ENCODE measurements at places on chromosomes 11 and 22.

GRCh38 chr11:127003260-127003981 lies 2.9 kb upstream of the KIRREL3 start:
- DNase-seq: no peak

GRCh38 chr22:42190274-42190673 lies 59.7 kb upstream of the CYP2D6 start:
- no peak for DNase-seq

DNA sequence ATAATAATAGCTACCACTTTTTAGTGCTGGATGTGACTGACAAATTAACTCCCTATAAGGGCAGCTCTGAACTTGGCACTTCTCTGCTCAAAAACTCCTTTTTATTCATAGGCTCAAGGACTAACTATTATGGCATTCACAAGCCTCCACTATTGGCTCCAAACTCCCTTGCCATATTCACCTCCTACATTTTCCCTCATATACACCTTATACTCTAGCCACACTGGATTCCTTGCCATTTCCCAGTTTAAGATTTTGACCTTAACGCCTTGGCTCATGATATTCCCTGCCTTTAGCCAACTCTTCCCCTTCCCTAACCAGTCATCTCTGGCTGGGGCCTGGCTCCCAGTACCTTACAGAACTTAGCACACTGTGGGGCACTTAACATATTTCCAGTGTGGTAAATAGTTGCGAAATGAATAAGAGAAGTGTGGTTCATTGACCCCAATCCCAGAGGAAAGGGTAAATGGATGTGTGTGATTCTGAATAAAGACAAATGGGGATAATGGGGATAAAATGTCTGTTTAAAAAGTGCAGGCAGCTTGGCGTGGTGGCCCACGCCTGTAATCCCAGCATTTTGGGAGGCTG lies 40.0 kb upstream of the SORL1 start:
- DNase-seq: no peak

- DNase-seq: no peak
These were observed 23.0 kb downstream of the C22orf23 start for GRCh38 chr22:37930270-37930951.

- no peak for DNase-seq
These were observed 2.4 kb downstream of the MOB2 start for GRCh38 chr11:1484061-1484671.

- peak; percentile 10 for DNase-seq
These were observed 1.9 kb downstream of the KCNQ1 start for GRCh38 chr11:2446590-2447252.

DNA sequence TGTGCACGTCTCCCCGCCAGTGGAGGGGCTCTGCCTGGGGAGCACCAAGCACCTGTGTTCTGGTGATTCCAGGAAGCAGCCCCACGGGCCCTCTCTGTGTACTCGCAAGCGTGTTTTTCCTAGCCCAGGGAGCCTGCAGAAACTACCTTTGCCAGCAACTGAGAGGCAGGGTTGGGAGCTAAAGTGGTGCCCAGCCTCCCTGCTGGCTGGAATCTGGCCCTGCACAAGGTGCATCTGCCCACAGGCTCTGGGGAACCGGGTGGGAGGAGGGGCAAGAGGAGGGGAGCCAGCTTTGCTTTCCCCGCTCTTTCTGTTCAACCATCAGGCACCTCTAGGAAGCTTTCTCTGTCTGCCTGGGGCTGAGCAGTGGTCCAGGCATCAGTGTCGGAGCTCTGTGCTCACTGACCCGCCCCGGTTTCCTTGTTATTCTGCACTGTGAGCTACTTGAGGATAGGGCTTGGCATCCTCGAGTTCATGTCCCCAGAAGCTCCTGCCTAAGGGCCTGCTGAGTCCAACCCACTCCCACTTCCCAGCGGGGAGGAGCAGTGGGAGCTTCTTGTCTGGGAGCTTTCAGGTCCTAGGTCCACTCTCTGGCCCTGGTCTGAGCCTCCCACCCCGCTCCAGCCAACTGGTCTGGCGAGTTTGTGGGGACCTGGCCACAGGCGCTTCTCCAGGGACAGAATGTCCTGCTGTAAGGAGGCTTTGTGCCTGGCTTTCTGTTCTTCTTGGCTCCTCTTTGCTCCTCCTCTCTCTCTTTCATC lies 14.9 kb downstream of the DAGLA start:
- no peak for DNase-seq

DNA sequence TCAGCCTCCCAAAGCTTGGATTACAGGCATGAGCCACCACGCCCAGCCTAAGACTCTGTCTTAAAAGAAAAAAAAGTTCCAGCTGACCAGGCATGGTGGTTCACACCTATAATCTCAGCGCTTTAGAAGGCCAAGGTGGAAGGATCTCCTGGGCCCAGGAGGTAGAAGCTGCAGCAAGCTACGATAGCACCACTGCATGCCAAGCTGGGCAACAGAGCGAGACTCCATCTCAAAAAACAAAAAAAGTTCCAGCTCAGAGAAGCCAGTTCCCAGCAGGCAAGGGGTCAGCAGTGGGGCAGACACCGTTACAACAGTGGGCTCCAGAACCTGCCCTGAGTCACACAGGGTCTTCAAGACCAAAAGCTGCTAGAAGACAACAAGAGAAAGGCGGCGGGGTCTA lies 3.3 kb downstream of the TMEM184B start:
- DNase-seq: no peak

DNA sequence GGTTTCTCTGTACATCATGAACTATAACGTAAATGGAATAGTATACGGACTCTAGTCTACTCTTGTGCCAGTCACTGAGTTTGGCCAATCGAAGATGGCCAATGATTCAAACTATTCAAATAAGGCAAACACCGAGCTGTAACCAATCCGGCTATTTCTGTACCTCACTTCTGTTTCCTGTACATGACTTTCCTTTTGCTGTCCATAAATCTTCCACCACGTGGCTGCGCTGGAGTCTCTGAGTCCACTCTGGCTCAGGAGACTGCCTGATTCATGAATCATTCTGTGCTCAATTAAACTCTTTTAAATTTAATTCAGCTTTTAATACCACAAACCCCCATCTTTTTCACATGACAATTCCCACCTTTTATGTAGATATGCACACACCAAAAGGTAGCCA lies 1.5 kb upstream of the JAML start:
- no peak for DNase-seq

- no peak for DNase-seq
These were observed 82.1 kb downstream of the USP47 start for GRCh38 chr11:11923828-11924227.

DNA sequence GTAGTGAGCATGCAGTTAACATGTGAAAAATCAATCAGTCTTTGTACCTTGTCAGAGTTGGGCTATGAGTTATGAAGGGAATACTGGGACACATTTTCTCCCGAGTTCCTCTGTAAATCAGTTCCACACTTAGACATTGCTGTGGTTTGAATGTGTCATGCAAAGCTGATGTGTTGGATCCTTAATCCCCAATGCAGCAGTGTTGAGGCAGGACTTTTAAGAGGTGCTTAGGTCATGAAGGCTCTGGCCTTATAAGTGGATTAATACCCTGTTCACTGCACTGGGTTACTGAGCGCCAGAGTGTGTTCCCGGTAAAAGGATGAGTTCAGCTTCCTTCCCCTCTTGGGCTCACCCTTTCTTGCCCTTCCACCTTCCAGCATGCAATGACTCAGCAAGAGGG lies 742.1 kb upstream of the TENM4 start:
- DNase-seq: no peak

- DNase-seq: peak; percentile 90
These were observed 14.0 kb downstream of the RAC2 start for GRCh38 chr22:37229805-37230672.

GRCh38 chr22:38736257-38736570 lies 19.6 kb downstream of the SUN2 start:
- DNase-seq: no peak

GRCh38 chr11:912266-912665 lies 1.7 kb upstream of the CHID1 start:
- DNase-seq: no peak

GRCh38 chr11:7490054-7490453 lies 4.7 kb downstream of the OLFML1 start:
- no peak for DNase-seq

GRCh38 chr11:17352950-17353820 lies 1.6 kb downstream of the NCR3LG1 start:
- peak; percentile 21 for DNase-seq

DNA sequence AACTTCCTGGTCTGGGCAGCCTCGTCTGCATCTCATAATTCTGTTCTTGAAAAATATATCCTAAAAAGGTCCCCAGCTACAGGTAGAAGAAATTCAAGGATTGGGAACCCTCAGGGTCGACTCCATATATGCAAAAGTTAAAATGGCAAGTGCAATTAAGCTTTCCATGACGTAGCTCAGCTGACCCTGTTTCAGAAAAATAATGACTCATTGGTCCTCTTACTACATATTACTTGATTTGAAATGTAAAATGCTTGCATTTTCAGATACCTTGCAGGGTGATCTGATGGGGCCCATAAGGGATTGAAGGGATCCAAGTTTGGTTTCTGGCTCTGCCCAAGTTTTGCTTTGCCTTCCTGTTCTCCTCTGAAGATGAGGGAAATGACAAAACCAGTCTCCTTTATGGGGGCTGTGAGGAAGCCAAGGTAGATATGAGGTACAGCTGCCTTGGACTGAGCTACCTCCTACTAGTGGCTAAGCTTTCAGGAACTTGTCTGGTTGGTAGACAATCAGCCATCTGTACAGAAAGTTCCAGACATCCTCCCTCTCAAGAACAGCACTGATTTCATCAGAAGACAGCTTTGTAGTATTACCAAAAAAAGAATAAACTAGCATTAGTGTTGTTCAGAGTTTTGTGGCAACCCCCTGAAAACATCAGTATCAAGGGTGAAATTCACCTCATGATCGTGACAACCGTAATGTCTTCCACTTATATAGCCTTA lies 177.3 kb downstream of the DBX1 start:
- no peak for DNase-seq

GRCh38 chr11:41451011-41451410 lies 8.4 kb downstream of the LRRC4C start:
- no peak for DNase-seq

DNA sequence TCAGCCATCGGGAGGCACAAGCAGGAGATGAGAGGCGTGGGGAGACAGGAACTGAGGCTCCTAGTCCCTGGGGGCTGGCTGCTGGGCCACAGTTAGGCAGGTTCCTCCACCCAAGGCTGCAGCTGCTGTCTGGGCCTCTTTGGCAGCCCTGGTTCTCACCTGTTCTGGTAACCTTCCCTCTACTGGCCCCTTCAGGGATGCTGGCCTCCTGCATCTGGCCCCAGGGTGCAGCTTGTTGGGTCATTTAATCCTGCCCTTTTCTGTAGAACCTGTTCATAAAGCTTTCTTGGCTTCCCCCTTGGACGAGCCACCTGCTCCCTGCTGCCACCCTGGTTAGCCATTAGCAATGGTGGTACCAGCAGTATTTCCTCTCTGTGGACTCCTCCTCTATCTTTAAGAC lies 5.5 kb downstream of the USH1C start:
- DNase-seq: no peak

GRCh38 chr11:64443001-64443400 lies 84.0 kb downstream of the RPS6KA4 start:
- no peak for DNase-seq

GRCh38 chr11:111982019-111982464 lies 43.2 kb upstream of the DLAT start:
- DNase-seq: peak; percentile 43

DNA sequence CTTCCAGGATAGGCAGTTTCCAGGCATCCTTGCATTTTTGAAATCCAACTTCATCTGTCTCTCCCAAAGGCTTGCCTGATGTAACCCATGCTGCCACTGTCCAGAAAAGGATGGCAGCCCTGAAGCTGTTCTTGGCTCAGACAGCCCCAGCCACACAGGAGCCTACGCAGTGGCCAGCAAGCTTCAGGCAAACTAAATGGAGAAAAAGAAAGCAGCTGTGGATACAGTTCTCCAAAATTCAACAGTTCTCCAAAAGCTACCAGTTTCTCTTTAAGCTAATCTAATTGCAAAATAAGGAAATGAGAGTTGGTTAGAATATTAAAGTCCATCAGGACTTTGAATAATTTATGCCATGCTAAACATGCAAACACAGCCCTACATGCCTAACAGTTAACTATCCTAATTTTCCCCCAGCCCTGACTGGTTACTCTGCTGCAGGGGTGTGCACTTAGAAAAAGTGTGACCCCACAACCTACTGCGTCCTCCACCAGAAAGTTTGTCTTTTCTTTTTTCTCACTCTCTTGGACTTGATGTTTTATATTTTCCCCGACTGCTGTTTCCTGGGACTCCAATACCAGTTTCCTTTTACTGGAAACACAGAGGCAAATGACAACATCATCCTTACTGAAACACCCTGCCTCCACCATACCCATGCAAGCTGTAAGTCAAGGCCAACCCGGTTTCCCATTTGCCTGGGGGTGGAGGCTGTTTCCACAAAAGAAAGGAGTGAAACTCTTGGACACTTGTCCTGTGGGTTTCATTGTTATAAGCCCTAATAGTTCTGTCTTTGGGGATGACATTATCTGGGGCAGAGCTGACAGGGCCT lies 69.1 kb upstream of the OR5AN1 start:
- DNase-seq: no peak

- DNase-seq: peak; percentile 4
These were observed 41.6 kb downstream of the WEE1 start for GRCh38 chr11:9615031-9615451.

GRCh38 chr11:33941637-33942160 lies 49.8 kb upstream of the LMO2 start:
- peak; percentile 3 for DNase-seq

DNA sequence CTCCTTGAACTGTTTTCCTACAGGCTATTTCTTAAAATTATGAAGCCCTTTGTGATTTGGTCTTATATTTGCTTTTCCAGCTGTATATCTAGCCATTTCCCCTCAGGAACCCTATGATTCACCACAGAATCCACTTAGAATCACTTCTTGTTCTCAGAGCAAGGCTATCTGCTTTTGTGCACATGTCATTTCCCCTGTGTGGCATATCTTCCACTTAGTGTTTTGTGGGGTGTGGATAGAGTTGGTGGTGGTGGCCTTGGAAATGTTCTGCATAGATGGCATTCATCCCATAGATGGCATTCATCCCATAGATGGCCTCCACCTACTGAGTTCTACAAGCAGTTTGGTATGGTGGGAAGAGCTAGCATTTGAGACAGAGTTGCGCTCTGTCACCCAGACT lies 44.7 kb downstream of the SWAP70 start:
- no peak for DNase-seq

DNA sequence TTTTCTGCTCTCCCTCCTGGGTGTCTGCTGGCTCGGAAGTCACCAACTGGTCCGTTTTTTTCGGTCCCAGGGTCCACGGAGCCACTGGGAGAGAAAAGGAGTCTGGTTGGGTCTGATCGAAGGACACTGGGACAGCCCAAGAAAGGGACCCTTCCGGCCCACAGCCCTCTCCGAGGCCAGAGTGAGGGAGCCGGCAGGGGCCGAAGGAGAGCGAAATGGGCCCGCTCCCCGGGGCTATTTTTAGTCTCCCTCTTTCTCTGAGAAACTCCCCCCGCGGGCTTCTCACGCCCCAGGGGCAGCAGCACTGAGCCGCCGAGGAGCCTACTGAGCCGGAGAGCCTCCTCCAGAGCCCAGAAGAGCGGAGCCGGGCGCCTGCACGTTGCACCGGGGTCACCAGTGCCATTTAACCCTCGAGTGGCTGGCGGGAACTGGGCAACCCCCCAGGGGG lies 1.9 kb downstream of the ESAM start:
- DNase-seq: no peak

- DNase-seq: no peak
These were observed 6.0 kb downstream of the P2RX6 start for GRCh38 chr22:21020802-21021429.
